Stimulated activated CD8-positive, alpha-beta memory T cell treated with anti-CD3 and anti-CD28 coated beads, Interleukin-7, amount 100 ng/mL, for 1 hour (primary cell): ENCODE measurements at places on chromosomes 5 and 9.

GRCh38 chr5:11390291-11390767, 513.9 kb downstream of the CTNND2 start:
- DNase-seq = no peak

- no peak for DNase-seq
Measured at GRCh38 chr5:139808481-139809330, 13.1 kb downstream of the PSD2 start.

DNA sequence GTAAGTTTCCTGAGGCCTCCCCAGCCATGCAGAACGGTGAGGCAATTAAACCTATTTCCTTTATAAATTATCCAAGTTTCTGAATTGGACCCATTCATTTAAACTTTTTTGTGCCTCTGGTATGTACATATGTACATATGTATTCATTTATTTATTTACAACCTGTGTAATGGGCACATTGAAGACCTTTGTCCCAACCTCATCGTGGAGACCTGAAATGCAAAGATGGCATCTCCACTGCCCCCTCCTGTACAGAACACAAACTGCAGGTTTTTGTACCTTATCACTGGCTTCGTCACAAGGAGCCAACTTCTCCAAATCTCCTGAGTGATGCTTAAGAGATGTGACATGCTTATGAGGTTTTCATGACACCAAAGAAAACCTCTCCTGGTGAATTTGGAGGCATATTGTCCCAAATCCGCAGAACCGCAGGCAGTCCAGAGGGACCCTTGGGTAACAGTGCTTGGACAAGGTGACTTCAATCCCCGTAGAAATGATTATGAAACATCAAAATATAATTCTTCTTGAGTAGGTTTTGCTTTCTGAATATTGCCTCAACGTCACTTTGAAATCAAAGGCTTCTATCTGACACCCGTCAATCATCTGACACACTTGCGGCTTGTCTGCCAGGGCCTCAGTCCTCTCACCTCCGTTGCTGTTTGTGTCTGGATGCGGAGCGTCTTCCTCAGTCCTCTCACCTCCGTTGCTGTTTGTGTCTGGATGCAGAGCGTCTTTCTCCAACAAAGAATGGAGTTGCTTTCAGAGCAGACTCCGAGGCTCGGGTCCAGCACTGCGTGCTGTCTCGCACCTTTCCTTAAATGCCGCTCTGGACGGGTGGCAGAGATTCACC, 135.0 kb upstream of the IRX4 start:
- no peak for DNase-seq

DNA sequence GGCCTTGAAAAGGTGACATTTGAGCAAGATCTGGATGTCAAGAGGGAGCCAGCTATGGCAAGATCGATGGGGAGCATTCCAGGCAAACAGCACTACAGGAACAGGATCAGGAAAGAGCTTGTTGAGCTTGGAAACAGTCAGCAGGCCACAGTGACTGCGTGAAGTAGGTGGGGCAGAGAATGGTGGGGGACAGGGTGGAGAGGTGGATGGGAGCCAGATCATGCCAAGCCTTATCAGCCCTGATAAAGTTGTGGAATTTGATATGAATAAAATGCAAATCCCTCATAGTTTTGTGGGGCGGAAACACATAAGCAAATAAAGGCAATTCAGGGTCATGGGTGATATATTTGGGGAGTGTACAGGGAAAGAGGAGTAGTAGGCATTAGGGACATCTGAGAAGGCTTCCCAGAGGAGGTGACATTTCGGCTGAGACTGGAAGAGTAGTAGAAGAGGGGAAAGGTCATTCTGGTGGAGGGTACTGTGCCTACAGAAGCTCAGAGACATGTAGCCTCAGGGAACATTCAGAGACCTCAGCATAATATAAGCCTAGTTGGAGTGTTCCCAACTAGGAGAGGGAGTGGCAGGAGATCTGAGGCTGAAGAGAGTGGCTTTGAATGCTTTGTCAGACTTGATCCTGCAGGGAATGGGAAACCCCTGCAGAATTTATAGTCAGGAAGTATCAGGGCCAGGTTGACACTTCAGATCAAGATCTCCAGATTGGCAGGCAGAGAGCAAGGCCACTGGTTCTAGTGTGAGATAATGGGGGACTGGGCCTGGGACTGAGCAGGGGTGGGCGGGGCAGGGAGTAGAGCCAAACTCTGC, 9.7 kb upstream of the CYSTM1 start:
- DNase-seq = no peak

DNA sequence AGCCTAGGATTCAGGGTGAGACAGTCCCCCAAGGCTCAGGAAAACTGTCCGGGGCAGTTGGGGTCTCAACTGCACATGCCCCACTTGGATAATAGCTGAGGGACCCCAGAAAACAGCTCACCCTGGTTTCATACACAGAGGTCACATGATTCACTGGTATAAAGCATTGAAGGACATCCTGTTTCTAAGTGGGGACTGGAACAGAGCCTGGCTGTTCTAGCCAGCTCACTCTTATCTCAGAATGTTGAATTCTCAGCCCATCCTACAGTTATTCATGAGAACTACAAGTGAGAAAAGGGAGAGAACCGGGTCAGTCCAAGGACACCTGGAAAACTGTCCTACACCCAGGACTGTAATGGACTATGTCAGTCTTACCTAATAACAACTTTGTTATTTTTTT, 170.9 kb downstream of the FGF1 start:
- no peak for DNase-seq

GRCh38 chr5:98840946-98841345, 67.5 kb downstream of the RGMB start:
- no peak for DNase-seq

- DNase-seq = no peak
Measured at GRCh38 chr9:11233696-11234095, 620.9 kb upstream of the PTPRD start.

- DNase-seq = no peak
Measured at GRCh38 chr5:172266071-172266675, 17.4 kb downstream of the UBTD2 start.

GRCh38 chr9:71127301-71127700, 5.9 kb upstream of the TRPM3 start:
- DNase-seq = no peak

- DNase-seq = peak; percentile 19
Measured at GRCh38 chr9:129885018-129885669, 49.9 kb downstream of the USP20 start.

DNA sequence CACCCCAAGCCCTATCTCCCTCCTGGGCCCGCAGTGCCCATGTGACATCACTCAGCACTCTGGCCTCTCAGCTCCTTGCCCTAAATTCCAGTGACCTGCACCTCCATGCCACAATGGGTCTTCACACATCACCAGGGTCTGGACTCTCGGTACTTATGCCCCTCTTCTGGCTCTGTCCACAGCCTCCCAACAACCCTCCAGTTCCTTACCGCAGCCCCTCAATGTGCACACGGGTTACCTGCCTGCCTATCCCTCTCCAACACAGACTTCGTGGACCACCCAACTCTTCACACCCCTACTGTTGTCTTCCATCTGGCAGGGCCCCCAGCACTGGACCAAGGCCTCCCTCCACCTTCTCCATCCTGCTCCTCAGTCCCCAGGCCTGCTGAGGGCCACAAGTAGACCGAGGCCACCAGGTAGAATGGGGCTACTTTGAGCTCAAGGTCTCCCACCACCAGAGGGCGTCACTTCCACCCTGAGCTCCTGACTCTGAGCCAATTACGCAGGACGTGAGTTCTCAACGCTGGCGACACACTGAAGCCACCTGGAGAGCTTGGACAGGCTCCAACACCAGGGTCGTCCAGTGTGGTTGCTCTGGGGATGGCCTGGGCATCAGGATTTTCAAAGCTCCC, 172.1 kb downstream of the GABBR2 start:
- no peak for DNase-seq

DNA sequence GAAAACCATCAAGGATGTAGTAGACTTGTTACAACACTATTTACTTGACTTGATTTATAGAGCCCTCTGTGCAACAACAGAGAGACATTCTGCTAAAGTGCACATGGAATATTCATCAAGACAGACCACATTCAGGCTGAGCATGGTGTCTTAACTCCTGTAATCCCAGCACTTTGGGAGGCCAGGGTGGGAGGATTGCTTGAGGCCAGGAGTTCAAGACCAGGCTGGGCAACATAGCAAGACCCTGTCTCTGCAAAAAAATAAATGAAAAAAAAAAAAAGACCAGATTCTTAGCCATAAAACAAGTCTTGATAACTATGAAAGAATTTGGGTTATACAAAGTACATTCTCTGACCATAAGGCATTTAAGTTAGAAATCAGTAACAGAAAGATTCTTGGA, 25.3 kb downstream of the DENND4C start:
- DNase-seq = no peak

- DNase-seq = no peak
Measured at GRCh38 chr5:62680121-62680520, 101.5 kb downstream of the LRRC70 start.

DNA sequence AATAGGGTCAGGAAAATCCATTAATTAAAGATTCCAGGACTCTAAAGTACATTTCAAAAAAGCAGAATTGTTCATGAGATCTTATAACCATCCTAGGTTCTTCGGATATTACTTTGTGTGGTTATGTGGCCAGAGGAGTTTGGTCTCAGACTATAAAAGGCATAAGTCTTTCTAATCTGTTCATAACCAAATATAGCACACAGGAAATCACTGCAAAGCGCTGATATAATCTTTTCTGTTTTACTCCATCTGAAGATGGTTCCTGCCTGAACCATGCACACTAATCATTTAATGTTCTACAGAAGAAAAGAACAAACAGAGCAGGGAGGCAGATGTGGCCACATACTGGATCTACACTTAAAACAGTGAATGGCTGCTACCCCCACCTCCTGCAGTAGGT, 182.8 kb downstream of the SEMA5A start:
- DNase-seq = no peak

GRCh38 chr5:172920447-172920849, 38.8 kb upstream of the RPL26L1 start:
- DNase-seq = no peak

DNA sequence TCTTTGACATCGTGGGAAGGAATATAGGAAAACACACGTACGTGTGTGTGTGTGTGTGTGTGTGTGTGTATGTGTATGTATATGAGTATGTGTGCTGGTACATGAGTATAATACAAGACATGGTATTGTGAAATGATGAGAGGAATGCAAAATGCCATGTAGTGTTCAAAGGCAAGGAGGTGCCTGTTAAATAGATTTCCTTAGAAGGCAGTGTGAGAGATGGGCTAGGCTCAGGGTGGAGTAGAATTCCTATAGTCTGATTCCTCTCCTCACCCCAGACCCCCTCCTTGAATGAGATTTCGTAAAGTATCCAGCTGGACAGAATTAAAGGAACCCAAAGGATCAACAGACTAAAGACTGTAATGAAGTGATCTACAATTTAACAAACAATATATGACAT, 11.1 kb downstream of the GPR21 start:
- DNase-seq = no peak

- no peak for DNase-seq
Measured at GRCh38 chr5:94422812-94423211, 195.6 kb downstream of the KIAA0825 start.

DNA sequence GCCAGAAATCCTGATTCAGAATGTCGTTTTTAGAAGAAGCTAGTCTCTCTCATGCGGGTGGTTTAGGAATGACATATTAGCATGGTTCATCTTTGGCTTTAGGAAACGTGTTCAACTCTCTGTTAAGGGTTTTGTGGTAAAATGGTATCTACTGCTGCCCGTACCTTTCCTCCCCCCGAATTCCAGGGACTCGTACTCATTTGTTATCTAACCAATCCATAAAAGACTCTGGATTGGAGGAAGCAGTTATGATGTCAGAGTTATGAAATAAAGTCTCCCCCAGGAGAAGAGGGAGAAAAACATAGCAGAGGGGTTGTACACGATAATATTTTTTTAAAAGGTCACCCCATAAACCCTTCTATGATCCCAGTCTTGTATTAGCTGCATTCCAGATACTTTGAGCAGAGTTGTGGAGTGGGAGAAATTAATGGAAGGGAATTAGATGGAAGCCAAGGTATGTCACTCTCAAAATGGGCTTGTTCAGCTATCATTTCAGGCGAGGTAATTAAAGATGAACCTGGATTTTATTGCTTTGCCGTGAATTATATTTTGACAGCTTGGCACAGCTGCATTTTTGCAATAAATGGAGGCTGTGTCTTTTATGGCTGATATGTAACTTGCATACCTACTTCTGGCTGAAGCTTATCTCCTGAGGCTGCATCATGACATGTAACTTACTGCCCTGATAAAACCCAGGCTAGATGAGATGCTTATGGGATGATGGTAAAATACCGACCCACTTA, 31.3 kb downstream of the RAI14 start:
- no peak for DNase-seq

GRCh38 chr5:112951124-112951702, 25.4 kb upstream of the DCP2 start:
- DNase-seq = no peak

DNA sequence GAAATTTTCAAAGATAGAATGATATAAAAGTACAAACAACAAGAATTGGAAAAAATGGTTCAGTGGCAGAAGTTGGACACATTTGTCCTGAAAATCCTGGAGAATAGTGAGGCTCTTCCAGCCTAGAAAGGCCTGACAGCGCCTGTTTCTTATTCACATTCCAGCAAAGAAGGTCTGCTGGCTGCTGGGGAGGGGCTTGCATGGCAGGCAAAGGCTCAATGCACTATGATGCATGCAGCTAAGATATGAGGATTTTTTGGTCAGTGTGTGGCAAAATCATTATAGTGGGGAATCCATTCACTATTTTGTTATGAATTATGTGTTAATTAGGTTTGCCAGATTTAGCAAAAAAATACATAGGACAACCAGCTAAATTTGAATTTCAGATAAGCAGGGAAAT, 243.9 kb upstream of the SLC30A5 start:
- no peak for DNase-seq

- no peak for DNase-seq
Measured at GRCh38 chr9:94808926-94809700, 82.6 kb downstream of the AOPEP start.

DNA sequence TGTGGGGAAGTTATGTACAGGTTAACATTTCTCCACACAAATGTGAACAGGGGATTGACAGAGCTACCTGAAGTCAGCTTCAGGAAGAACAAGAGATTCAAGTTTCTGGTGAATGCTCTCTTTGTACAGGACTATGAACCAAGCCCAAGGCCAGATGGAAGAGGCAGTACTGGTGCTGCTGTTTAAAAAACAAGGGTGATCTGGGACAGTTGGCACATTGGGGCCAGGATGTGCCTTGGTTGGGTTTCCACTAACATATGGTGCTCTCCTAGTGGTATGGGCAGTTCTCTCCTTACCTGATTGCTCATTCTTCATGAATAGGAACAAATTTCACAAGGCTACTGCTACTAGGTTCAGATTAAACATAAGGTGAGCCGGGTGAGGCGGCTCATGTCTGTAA, 40.0 kb downstream of the MTMR12 start:
- DNase-seq = no peak
